Chondrocyte (in vitro differentiated cells): ENCODE measurements at places on chromosomes 5 and 9.

- no peak for DNase-seq
Measured at GRCh38 chr9:129494113-129494789, 126.7 kb downstream of the C9orf50 start.

GRCh38 chr5:174425271-174425963 is 299.0 kb upstream of the MSX2 start:
- no peak for DNase-seq

- no peak for DNase-seq
Measured at GRCh38 chr9:128901379-128901778, 19.4 kb upstream of the PHYHD1 start.

GRCh38 chr5:154344461-154344860 is 101.3 kb upstream of the SAP30L start:
- no peak for DNase-seq

DNA sequence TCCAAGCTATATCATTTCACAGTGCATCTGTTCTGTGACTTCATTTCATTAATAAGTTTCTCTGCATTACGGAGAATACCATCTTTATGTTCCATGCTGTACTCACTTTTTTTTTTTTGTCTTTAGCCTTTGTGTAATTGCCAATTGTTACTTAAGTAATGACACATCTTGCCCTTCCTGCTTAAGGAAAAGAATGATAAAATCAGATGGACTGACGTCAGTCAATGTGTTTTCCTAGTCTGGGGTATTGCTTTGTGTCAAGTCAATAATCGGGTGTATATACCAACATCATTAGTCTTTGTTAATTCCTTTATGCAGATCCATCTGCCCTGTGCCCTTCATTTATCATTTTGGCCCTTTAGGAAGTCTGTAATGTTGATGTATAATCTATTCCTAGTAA is 133.5 kb downstream of the CD180 start:
- DNase-seq: no peak

GRCh38 chr9:81112627-81113452 is 576.5 kb downstream of the TLE1 start:
- DNase-seq: no peak

DNA sequence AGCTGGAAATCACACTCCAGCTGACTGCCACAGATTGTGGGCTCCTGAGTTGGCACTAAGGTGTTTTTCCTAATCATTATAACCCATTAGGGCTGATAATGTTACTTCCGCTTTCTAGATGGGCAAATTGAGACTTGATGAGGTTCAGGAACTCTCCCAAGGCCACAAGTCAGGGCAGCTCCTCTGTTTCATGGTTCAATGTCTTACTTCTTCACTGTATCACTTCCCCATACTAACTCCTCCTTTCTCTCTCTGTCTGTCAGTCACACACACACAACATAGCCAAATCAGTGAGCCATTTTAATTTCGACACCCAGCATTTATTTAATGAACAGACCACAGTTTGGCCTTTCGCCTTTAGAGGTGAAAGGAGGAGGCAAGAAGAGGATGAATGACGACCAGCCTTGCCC is 17.8 kb upstream of the TRAF1 start:
- DNase-seq: no peak

DNA sequence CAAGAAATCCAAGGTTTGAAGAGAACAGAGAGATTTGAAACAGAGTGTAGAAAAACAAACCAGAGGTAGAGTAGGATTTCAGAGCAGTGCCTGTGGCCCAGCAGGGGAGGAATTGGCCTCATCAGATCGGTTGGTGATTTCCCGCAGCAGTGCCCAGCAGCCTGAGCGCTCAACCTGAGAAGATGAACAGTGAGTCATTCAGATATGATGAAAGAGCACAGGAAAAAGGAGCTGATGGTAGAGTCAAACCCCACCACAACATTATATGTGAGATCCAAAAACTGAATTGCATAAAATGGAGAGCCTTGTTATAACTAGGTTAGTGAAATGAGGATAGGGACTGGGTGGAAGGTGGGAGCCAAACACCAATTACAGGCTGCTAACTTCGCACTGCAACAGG is 248.9 kb downstream of the PIK3R1 start:
- DNase-seq: no peak

DNA sequence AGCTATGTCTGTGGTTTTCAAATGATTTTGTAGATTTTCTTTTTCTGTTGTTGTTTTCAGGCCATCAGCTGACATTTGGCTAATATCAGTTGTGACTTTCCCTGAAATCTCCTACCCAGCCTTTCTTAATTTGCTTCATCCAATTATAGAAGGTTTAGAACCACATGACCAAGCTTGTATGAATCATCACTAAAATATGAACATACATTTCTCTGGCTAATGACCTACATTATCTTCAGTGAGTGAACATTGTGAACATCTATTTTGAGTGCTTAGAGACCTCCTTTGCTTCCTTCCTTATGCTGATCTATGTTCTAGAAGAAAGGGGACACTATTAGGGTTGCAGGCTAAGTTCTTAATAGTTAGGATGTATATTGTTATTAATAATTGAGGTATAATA is 532.5 kb downstream of the RAB3C start:
- DNase-seq: no peak

GRCh38 chr5:3339092-3339797 is 256.4 kb upstream of the IRX1 start:
- DNase-seq: peak; percentile 68

GRCh38 chr9:96779089-96779488 is 1.2 kb upstream of the ZNF510 start:
- DNase-seq: no peak

- DNase-seq: no peak
Measured at GRCh38 chr5:53956196-53956595, 354.2 kb downstream of the ARL15 start.
